Forelimb muscle (tissue), 1 donor: ENCODE measurements at places on chromosomes 2 and 18. TPM values are rescaled to one million over a fixed set of nuclear protein-coding genes. Genes with fewer than 3 reads are reported as not detected.

Gene SLC9A4
- polyA plus RNA-seq, result not detected

Gene CFAP65
- polyA plus RNA-seq, result not detected

Gene CAPG
- polyA plus RNA-seq, result 12.4 TPM

Gene CFC1
- not detected for polyA plus RNA-seq

Gene ZNF396
- polyA plus RNA-seq, result 0.96 TPM

Gene SNORC
- 1.4 TPM for polyA plus RNA-seq

Gene LIPG
- 4.4 TPM for polyA plus RNA-seq

Gene LIMS2
- 41.3 TPM for polyA plus RNA-seq

GRCh38 chr2:9474361-9475057 is at the start of gene IAH1:
TSS of gene IAH1 (plus strand) at chr2:9474551. CDS start at chr2:9474567, 16 bp downstream.
- DNase-seq, result no peak

GRCh38 chr18:22683196-22683676 is 249.9 kb upstream of the RBBP8 start:
- no peak for DNase-seq

- no peak for DNase-seq
Observed at GRCh38 chr18:68694316-68694715, 20.6 kb downstream of the TMX3 start.

GRCh38 chr18:54033052-54033451 is 191.4 kb downstream of the MBD2 start:
- no peak for DNase-seq

GRCh38 chr2:37686792-37687526 is 15.5 kb upstream of the CDC42EP3 start:
- no peak for DNase-seq

GRCh38 chr18:5841518-5841917 is 53.8 kb downstream of the TMEM200C start:
- no peak for DNase-seq

GRCh38 chr2:222303045-222303827 is 4.4 kb upstream of the PAX3 start:
- no peak for DNase-seq

GRCh38 chr2:17398770-17399169 is 119.5 kb downstream of the RAD51AP2 start:
- no peak for DNase-seq

- no peak for DNase-seq
Observed at GRCh38 chr2:104043864-104044263, 810.1 kb upstream of the POU3F3 start.
